ENCODE measurements at places on chromosomes 1 and 21.
A peak's percentile ranks its signal among the peaks of the same experiment; 100 is the strongest.

GRCh38 chr1:198246337-198246736 lies 89.5 kb downstream of the NEK7 start:
- no peak for DNase-seq

DNA sequence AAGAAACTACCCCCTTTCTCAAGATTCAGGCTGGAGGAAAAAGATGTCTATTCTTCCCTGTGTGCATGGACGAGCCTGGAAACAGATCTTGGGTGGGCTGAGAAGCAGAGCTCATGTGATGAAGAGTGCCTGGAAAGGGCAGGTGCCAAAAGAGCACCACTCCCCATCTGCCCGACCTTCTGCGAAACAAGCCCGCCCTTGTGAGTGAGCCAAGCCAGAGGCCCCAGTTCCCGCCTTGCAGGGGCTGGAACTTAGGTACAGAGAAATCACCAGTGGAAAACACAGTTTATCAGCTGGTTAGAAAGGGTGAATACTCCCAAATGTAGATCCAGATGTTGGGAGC lies 26.7 kb upstream of the A3GALT2 start:
- DNase-seq, result no peak

DNA sequence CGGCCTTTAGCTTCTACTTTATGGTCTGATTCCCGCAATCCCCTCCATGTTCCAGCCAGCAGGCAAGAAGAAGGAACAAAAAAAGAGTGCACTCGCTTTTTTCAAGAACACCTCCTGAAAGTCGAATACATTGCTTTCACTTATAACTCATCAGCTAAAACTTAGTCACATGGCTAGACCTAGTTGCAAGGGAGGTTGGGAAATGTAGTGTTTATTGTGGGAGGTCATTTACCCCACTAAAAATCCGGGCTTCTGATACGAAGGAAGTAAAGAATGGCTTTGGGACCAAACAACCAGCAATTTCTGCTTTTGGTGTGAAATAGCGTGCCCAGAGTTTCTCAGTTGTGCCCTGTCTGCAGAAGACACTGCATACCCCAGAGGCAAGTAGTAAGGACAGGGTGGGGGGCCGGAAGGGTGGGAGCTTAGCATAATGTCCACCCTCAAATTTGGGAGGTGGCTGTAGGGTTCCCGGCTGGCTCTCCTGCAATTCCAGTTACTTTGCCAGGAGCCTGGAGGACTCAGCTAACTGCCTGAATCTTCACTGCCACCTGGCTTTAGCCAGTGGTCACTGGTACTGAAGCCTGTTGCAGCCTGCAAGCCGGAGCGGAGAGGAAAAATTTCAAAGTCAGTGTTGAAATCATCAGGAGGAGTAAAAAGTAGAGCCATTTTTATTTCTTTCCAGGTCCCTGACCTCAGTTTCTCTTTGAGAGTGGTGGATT lies 57.7 kb upstream of the F3 start:
- DNase-seq, result peak; percentile 71

DNA sequence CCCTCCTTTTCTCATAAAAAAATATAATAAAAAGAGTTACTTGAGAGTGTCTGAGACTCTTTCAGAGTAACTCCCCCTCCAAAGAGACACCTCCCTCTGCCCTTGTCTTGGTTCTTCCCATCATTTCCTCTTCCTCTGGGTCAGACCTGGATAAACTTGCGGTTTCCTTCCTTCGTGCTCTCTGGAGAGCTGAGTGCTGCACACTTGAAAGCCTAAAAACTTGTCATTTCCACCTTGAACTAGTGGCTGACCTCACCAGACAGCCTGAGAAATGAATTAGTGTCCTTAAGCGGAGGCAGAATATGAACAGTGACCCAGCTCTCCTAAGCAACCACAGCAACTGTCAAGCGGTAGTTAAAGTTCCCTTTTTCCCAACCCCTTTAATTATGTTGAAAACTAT lies 88.4 kb upstream of the PROX1 start:
- DNase-seq, result no peak

DNA sequence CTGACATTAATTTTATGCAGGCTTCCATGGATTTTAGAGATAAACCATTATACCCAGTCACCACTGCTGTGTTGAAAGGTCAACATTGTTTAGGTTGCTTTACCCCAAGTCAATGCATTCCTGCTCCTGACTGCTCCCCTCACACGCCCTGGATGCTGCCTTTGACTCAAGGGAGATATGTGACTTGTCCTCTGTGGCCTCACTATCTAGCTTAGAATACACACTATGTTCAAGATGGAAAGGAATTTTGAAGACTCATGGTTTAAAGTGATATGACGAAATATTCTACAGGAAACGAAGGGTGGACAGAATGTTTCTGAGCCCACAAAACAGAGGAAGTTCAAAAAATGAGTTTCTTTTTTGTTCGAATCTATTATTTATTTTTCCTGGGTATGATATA lies 170.4 kb upstream of the NR5A2 start:
- DNase-seq, result no peak

DNA sequence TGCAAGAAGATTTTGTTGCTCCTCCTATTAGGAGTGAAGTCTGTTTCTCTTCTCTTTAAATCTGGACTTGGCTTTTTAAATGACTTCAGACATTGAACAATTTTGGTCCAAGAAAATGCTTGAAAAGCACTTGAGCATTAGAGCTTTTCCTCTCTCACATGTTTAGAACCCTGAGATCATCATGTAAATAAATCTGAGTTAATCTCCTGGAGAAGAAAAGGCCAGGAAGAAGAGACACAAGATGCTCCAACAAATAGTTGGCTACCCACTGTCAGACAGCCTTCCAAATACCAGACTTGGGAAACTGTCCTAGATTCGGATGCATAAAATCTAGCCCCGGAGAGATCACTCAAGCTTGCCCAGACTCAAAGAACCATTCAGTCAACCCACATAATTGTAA lies 1353.1 kb upstream of the ADGRL4 start:
- DNase-seq, result no peak

- DNase-seq, result no peak
Observed at GRCh38 chr1:109906160-109906838, 4.3 kb upstream of the CSF1 start.
